Stimulated activated CD4-positive, alpha-beta T cell treated with anti-CD3 and anti-CD28 coated beads, Interleukin-1b, Interleukin-23, amount 100 ng/mL, for 1 hour (primary cell): ENCODE measurements at places on chromosomes 16 and 17.

DNA sequence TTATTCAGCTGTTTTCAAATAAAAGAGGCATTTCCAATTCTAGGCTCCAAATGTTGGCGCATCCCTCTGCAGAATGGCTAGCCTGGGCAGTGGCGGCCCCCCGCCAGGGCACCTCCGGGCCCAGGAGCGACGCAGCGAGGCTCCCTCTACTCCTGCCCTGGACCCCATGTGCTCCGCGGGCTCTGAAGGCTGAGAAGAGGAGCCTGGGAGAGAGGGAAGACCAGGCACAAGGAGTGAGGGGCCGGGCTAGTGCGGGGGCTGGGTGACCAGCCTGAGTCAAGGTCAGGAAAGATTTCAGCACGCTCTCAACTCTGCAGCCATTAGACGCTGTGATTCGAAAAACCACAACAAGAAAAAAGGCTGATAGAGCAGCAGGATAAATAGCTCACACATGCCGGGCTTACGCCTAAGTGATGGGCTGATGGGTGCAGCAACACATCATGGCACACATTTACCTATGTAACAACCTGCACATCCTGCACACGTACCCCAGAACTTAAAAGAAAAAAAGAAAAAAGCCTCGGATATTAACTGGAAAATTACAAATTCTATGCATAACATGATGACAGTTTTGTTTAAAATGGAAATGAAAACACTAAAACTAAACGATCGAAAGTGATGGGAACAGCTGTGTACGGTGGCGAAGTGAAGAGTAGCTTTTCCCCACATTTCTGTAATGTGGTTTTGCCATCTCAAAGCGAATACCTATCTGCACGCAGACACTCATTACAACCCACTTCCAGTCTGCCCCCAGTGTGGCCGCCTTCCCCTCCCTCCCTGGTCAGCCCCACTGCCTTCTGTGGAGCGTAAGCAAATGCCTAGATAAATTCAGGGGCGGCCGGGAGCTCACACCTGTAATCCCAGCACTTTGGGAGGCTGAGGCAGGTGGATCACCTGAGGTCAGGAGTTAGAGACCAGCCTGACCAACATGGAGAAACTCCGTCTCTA is 44.4 kb downstream of the MAP1LC3B start:
- DNase-seq = no peak

DNA sequence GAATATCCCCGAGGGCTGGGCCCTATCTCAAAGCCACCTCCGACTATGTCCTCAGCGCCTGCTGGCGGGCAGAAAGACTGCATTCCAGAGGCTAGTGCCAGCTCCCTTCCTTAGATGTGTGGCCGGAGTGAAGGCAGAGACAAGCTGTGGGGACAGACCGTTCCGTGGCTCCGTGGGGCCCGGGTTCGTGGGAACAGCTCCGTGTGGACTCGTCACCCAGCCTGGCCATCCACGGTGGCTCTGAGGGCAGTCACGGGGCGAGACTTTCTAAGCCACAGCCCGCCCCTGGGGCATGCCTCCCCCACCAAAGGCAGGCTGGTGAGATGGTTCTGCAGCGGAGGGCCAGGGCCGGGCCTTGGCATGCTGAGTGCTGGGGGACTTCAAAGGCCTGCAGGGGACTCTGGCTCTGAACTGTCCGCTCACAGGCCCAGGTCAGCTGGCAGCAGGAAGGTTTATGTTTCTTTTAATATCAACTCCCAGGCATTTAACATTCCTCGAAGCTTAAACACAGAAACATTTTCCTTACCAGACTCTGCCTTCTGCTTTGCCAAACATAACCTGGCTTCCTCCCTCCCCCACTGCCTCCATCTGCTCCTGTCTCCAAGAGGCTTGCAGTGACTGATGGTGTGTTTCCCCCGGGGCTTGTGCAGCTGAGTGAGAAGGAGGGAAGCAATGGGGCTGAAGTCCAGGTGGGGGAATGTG is 50.4 kb downstream of the TIMM22 start:
- DNase-seq = no peak

DNA sequence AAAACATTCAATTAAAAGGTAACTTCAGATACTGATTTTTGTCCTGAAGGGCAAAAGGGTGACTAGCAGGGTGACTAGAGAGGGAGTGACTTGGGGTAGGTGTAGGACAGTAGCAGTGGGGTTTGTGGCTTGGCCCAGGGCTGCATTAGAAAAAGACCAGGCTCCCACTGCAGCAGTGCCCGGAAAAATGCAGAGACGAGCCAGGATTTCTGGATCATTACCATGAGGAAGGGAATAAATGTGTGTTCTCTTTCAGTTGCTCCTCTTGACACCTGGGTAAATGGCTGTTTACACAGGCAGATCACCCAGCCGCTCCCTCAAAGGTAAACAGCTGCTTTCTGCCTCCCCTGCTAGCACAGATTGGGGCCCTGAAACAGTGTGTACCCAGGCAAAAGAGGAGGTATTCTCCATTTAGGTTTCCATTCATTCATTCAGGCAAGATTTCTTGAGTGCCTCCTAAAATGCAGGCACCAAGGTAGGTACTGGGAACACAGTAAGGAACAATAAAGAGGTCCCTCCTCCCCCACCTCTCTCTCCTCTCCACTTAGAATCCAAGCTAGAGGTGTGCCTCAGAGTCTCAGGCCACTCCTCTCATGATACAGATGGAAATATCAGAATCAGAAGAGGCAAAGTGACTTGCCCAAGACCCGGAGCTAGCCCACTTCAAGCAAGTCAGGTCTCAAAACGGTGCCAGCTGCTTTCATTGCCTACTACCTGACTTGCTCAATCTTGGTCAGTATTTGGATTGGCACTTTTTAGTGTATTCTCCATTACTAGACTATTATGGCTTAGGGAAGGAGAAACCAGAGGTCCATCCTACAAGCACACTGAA is 15.2 kb upstream of the TOX3 start:
- no peak for DNase-seq

DNA sequence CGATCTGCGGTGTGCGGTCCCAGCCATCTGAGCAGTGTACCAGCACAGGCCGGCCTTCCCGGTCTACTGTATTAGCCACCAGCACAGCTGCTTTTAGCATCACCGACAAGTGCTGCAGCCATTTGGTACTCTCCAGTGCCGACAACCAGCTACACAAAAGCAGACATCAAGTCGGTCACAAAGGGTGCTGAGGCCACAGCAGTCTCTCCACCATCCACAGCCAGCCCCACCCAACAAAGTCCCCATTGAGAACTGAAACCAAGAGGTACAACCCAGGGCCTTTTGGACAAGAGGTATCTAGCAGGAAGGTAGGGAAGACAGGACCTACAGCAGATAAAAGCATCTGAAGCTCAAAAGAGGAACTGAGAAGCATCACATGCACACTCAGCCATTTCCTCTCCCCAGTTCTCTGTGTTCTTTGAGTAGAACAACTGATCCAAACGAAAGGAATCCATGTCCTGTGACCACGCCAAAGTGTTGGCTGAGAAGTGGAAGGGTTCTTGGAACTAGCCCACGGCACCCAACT is 9.5 kb downstream of the MTMR4 start:
- no peak for DNase-seq

GRCh38 chr17:74192950-74193781 is 10.3 kb upstream of the RPL38 start:
- no peak for DNase-seq

DNA sequence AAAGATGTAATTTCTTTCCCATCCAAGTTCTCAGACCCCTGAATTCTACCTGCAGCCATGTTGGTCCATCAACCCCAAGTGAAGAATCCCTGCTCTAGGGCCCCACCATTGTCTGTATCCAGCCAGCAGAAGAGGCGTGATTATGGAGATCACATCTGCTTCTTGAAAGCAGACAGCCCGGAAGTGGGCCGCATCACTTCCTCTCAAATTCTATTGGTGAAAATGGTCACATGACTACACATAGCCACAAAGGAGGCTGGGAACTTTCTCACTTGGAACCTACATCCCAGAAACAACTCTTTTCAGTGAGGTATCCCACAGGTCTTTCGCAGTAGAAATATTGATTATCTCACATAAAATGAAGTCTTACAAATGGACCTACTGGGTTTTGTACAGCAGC is 40.1 kb downstream of the IL4R start:
- no peak for DNase-seq

- DNase-seq = no peak
Observed at GRCh38 chr16:59164461-59164860, 430.3 kb upstream of the GOT2 start.

GRCh38 chr17:44400226-44400847 is 10.9 kb upstream of the ITGA2B start:
- no peak for DNase-seq

DNA sequence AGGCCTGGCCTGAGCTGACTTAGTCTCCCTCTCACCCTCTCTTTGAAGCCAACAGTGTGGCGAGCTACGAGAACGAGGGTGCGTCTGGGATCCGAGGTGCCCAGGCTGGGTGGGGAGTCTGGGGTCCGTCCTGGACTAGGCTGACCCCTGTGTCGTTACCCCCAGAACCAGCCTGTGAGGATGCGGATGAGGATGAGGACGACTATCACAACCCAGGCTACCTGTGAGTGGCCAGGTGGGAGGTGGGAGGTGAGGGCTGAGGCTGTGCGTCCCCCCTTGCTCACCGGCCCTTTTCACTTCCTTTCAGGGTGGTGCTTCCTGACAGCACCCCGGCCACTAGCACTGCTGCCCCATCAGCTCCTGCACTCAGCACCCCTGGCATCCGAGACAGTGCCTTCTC is 1.6 kb downstream of the LAT start:
- DNase-seq = no peak
